ENCODE measurements at places on chromosomes 2 and 18.

GRCh38 chr2:221505605-221506004 is 66.5 kb downstream of the EPHA4 start:
- no peak for DNase-seq

GRCh38 chr18:2897448-2898185 is 50.8 kb downstream of the EMILIN2 start:
- DNase-seq, result no peak

GRCh38 chr18:37299471-37300304 is 265.9 kb downstream of the CELF4 start:
- DNase-seq, result peak; percentile 99

DNA sequence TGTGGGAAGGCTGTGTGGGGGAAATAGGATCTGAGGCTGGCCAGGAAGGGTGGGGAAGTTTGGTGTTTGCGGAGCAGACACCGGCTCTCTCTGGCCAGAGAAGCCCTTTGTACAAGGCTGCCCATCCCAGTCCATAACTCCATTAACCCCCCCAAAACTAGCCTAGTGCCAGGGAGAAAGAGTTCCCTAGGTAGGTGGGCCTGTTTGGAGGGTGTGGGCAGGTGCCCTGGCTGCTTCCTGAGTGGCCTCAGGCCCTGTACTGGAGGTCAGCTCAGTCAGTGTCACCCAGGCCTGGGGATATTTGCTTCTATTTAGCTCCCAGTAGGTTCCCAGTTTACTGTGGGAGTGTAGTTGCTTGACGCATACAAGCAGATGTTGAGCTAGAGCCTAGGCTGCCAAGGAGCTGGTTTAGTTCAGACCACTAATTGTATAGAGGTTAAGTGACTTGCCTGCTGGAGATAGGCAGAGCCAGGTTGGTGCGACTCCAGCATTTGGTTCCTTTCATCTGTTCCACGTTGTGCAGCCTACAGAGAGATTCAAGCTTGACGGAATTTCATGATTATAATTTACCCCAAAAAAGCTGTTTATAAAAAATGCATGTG is 2.9 kb upstream of the GREB1 start:
- DNase-seq, result no peak

DNA sequence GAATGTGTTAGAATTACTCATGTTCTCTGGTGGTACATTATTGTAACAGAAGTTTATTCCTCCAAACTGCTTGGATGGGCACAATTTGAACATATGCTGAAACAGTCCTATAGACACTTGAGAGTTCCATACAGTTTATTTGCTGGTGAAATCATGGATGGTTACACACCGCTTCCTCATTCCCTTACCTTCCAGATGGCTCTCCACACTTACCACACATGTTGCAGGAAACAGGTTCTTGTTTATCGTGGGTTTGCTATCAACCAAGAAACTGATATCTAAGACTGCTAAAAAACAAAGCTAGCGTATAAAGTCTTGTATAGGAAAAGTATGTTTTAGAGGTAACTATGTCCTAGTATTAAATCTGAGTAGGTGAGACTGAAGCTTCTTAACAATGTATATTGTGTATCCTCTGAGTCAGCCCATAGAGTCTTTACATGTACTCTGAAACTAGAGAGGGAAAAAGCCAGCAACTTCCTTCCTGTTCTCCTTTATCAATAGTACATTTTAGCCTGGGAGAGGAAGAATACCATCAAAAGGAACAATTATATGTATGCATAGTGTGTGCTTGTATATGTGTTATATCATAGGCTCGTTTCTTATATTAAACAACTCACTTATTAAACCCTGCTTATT is 313.1 kb downstream of the PLCL1 start:
- DNase-seq, result no peak

GRCh38 chr2:148990968-148991367 is 47.5 kb upstream of the LYPD6B start:
- no peak for DNase-seq
